ENCODE measurements at places on chromosomes 5 and 9.

GRCh38 chr9:4206718-4207117, 93.2 kb downstream of the GLIS3 start:
- no peak for DNase-seq

GRCh38 chr5:6728011-6728794, 15.0 kb downstream of the TENT4A start:
- DNase-seq: no peak

DNA sequence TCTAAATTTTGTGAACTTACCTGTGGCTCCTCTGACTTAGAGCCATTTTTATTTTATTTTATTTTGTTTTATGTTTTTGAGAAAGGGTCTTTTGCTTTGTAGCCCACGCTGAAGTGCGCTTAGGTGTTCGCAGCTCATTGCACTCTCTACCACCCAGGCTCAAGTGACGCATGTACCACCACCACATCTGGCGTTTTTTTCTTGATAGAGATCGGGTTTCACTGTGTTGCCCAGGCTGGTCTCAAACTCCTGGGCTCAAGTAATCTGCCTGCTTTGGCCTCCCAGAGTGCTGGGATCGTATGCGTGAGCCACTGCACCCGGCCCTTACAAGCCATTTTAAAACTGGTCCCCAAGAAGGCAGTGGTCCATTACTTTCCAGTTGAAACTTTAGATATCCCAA, 18.5 kb downstream of the MATR3 start:
- DNase-seq: no peak

DNA sequence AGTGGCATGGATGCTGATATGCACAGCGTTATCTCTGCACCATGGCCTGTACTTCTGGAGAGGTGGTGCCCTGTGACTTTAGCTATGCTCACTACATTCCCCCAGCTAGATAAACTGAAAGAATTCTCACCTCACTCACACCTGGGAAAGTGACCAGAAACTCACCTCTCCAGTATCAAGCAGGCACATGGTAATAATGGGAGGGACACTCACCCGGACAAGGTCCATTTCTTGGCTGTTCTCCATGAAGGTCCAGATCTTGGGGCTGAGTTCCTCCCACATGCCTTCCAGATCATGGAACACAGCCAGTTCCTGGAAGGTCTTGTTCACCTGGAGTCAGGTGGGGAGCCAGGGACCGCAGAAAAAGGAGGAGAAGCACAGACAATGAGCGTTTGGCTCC, 72.8 kb downstream of the NIPSNAP3B start:
- no peak for DNase-seq

DNA sequence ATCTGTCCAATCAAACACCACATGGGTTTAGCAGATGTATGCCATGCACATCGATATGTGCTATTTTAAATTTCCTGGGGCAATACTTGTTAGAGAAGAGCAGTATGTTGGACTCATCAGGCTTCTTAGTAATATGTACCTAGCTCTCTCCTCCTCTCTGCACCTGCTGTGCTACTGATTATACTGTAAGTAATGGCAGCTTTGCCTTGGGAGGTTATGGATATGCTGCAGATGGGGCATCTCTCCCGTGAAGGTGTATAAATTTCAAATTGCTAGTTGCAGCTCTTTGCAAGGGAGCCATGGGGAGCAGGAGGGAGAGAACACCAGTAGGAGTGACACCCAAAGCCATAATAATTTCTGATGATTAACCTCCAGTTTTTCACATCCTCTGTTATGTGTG, 101.5 kb downstream of the SPATA31D1 start:
- DNase-seq: no peak

DNA sequence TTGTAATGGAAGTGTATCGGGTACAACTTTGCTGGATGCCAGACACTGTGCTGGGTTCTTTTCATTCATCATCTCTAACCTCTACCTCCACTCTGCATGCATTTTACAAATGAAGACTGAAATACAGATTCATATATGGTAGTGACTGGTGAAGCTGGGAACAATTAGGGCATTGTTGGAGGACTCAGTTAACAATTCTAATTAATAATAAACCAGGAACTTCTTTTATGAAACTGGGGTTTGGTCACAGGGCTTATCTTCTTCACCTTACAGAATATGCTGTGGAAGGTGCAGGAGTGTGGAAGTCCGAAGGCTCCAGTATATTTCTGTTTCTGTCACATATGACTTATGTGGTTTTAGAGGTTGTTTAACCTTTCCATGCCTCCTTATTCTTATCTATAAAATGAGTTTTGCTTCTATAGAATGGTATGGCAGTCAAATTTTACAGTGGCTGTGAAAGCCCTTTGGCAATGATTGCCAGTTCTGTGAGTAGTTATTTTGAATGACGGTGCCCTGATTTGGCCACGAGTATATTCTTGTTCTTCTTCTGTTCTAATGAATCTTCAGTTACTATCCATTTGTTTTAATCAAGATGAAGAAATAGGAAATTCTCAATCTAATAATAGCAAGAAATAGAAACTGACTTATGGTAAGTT, 284.7 kb downstream of the GABRB2 start:
- DNase-seq: no peak

DNA sequence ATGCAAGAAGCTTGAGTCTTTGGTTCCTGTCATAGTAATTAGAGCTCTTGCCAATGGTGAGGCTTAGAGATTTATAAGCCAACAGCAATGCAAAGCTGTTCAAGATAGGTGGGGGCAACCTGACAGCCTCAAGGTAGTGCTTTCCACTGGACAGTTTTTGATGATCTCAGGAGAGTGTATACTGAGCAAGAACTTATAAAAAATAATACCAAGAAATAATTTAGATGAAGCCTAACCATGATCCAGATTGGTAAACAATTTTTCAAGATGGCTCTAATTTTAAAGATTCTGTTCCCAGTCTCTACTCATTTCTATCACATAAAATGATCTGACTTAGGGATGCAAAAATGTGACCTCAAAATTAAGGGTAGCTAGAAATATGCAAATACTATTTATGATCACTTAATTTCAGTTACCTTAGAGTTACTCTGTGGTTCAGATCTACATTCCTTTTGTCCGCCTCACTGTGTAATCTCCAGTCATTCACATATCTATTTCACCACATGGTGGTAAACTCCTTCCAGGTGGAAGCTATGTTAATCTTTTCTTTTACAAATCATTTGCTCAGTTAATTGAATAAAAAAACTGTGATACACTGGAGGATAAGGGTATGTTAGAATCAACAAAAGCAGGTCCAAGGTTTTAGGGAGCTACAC, 1228.0 kb upstream of the C9orf72 start:
- DNase-seq: no peak

GRCh38 chr9:137379761-137380161, 43.2 kb downstream of the EXD3 start:
- no peak for DNase-seq
